ENCODE measurements at places on chromosomes 4 and X. TPM values are rescaled to one million over a fixed set of nuclear protein-coding genes. Genes with fewer than 3 reads are reported as not detected.

GRCh38 chrX:9396930-9397329 is 67.9 kb upstream of the TBL1X start:
- peak; percentile 18 for DNase-seq

GRCh38 chrX:40433160-40433559 is 147.6 kb upstream of the ATP6AP2 start:
- DNase-seq = no peak

- peak; percentile 72 for DNase-seq
Observed at GRCh38 chrX:3811331-3812311, 98.2 kb upstream of the PRKX start.

DNA sequence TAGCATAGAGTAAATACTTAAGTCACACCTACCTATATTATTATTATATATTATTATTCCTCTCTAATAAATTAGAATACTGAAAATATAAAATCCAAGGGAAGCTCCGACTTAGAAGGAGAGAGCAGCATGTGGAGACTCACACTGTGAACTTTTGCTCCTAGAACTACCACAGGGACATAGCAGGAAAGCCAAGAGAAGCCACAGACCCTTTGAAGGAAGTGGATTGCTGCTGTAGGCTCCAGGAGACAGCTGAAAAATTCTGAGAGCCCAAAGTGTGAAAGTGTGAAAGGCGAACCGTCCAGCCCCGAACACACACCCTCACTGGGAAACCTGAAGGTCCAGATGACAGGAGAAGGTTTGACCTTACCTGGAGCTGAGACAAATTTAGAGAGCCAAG is 177.0 kb downstream of the FAM13A start:
- DNase-seq = no peak

DNA sequence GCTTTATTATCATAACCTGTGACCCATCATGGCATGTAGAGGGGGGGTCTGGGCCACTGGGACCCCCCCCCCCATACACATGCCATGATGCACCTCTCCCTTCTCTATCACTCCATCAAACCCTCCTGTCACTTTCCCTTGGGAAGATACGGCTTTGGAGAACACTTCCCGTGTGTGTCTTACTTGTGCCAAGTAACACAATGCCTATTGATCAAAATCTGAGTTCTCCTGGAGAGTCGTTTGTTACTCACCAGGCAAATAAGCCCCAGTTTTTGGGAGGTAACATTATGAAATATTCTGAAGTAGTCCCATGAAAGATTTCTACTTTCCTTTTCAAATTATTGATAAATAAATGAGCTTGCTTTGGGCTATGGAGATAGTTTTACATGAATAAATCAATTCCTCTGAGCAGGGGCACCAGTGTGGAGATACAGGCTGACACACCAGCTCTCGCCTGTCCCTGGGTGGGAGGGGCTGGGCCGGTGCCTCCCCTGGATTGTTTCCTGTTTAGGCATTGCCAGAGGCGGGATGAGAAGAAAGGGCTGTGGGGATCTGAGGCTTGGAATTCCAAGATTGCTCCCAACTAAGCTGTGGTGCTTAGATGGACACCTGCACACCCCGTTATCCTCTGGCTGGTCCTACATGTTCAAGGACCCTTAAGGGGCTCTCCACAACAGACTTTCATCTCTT is 63.2 kb upstream of the WWC2 start:
- DNase-seq = no peak

- DNase-seq = peak; percentile 56
Observed at GRCh38 chrX:10855845-10856244, 235.5 kb upstream of the MID1 start.

DNA sequence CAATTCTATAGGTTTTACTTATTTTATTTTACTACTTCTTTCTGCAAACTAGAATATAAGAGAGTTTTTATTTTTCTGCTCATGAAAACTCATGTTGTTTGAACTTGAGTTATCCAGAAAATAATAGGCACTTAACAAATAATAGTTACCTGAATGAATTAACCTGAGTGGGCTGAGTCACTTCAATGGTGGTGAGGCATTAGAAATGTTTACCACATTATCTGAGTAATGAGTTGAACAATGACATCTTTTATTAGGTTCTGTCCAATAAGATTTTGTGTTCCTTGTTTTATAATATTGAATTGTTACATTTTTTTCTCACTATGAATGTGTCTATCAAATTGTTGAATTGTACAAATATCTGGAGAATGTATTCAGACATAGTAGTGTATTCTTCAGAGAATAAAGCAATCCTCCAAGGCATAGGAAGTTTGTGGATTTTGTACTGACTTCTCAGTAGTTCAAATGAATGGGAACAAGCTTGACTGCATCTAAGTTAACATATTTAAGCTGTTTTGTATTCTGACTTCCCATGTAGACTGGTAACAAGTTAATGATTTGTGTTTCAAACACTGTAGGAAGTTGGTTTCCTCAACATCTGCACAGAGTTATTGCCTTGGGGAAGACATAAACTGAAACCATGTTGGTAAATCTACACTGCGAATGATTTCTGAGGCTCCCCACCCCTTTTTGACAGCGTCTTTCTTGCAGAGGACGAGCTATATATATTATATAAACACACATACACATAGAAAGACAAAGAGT is 1808.9 kb upstream of the TENM3 start:
- DNase-seq = no peak

DNA sequence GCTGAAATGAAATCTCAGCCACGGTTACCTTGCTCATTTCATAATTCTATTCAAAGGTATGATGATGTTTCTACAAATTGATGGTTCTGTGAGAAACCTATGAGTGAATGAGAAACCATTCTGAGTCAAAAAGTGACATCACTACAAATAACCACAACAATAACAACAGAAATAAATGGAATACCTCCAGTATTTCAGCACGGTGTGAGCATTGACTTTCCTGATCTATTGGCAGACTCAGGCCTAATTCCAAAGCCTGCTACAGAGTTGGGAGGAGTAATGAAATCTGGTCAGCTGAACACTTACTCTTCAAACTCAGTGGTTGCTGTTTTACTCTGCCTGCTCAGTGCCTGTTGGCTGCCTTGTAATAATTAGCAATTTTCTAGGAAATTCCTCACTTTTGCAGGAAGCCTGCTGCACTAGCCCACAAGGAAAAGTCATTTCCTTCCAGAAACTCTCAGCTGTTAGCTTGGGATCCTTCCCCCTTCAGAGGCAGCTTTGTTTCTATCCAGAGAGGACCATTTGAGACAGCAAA is 18.8 kb upstream of the SYNPO2 start:
- peak; percentile 51 for DNase-seq

GRCh38 chr4:62399242-62399641 is 1199.1 kb downstream of the ADGRL3 start:
- no peak for DNase-seq

DNA sequence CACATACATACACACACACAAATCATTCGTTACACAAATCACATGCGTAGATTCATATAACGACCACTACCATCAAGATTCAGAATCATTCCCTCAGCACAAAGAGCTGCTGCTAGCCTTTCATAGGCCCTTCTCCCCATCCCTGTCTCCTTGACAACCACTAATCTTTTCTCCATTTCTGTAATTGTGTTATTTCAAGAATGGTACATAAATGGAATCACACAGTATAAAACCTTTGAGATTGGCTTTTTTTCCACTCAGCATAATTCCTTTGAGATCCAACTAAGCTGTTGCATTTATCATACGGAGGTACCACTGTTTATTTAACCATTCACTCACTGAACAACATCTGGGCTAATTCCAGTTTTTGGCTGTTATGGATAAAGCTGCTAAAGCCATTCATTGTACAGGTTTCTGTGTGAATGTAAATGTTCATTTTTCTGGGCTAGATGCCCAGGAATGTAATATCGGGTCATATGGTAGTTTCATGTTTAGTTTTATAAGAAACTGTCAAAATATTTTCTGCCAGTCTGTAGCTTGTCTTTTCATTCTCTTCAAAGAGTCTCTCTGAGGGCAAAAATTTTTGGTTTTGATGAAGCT is 64.1 kb downstream of the USP11 start:
- peak; percentile 10 for DNase-seq

DNA sequence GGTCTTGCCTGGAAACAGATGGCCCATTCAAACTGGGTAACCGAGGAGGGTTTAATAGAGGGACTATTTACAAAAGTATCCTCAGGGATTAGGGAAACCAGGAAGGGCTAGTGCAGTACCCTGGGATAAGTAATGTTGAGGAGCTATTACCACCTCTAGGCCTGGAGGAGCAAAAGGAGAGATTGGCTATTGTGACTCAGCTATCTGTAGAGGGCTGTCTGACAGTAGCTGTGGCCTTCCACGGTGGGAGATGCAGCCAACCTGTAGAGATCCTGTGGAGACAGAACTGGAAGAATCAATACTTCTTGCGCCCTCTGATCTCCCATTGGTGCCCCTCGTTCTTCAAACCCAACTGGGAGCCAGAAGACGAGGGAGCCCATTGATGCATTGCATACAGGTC is 34.1 kb upstream of the RPS6KA3 start:
- DNase-seq = no peak

DNA sequence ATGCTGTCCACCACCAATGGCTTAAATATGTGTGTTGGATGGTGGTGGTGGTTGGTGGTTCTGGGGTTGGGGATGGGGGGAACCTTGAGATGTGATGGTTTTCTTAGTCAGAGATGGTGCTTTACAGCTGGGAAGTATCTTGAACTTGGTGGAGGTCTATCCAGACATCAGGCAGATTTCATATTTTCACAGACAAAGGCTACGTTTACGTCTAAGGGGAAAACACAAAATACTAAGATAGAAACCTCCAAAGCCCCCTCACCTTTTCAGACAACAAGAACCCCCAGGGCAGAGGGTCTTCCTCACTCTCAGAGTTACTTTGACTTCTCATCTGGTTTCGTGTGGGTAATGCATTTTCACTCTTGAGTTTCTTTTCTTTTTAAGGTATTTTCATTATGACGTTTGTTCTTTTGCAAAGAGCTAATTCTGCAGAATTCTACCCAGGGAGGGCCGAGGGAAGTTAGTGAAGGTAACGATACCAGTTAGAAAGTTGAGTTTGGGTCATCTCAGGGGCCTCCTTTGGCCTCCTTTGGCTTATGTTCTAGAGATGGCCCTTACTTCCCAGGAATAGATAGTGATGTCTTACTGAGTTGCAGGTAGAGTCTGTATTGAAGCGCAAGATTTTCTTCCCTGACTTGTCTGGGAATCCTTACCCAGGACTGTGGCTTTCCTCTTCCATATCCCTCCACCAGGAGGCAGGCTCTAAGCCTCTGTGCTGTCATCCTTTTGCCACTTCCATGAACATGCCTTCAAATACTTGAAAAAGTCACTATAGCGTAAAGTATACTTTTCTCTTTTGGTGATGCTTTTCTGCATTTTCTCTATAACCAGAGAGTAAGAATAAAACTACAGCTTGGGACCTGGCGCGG is 31.9 kb downstream of the RHOH start:
- DNase-seq = no peak

DNA sequence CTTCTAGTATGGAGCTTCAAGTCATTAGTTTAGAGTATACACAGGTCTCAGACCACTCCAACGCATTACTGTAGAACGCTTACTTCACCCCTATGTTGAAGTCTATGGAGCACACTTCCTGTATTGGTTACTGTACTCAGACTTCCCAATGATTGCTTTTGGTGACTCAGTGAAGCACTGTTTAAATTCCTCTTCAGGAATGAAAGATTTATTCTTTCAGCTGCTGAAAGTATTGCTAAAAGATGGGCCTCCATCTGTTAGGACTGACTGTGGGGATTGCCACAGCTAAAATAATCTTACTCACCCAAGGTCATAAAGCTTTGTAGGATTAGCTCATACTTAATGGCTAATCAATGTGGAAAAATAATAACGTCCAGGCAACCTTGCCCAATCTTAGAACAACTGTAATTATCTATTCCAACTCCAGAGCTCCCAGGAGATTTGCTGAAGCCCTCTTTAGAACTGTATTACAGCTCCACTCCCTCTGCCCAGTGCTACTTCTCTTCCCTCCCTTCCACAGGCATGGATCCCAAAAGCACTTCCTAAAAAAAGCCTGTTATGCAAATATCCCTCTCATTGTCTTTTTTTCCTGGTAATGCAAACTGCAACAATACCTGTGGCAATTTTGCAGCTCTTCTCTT is 281.9 kb upstream of the HS3ST1 start:
- DNase-seq = peak; percentile 22

DNA sequence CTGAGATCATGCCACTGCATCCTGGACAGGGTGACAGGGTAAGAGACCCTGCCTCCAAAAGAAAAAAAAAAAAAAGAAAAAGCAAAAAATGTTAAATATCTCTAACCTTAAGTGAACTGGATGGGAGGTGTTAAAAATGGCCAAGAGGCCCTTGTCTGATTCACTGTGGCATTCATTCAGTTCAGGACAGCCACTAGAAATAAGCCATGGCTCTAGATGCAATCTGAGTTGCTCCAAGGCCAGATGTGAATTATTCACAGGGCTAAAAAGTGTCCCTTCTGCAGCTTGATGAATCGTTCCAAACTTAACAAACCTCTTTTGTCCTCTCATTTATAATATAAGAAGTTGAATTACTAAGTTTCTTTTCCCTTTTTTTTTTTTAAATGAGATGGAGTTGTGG is 63.7 kb upstream of the FBXW7 start:
- DNase-seq = no peak

GRCh38 chrX:23694606-23695005 is 27.3 kb downstream of the PRDX4 start:
- DNase-seq = peak; percentile 65

GRCh38 chrX:40646489-40647306 is 663 bp downstream of the CXorf38 start:
- DNase-seq = peak; percentile 33

GRCh38 chr4:152310257-152310656 is 225.6 kb downstream of the FBXW7 start:
- DNase-seq = no peak

Gene SNCA
- not detected for total RNA-seq

Gene MAGEB17
- not detected for total RNA-seq

Gene EPGN
- total RNA-seq = not detected

Gene SHROOM4
- total RNA-seq = 1.4 TPM

Gene BTK
- not detected for total RNA-seq
